ENCODE measurements at places on chromosomes 2 and 18.

DNA sequence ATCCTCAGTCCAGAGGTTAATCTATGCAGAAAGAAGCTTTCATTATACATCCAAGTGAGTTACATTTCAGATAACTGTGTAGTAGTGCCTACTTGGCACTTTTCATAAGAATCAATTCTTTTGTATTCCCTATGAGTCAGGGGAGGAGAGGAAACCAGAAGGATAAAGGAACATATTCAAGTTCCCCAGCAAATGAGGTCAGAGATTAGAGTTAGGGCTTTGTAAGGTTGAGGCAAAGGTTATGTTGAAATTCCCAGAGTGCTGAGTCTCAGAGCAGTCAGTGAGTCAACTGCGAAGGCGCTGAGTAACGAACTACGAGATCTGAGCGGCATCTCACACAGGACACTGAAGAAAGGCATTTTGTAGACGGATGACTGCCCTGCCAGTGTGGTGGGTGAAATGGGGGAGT, 25.1 kb upstream of the ME2 start:
- no peak for DNase-seq

DNA sequence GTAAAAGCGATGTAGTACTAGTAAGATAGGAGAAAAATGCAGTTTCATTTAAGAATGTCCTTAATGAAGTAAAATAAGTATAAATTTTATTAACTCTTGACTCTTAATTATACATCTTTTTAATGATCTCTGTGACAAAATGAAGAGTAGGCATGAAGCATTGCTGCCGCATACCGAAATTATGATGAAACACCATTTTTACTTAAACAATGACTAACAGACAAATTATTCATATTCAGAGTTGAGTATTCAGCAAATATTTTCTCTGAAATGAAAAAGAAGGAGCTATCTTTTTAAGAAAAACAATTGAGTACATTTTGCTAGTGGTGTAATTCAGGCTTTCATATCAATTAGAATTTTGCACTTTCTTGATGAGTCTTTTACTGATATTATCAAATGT, 150.6 kb upstream of the DOCK10 start:
- no peak for DNase-seq

DNA sequence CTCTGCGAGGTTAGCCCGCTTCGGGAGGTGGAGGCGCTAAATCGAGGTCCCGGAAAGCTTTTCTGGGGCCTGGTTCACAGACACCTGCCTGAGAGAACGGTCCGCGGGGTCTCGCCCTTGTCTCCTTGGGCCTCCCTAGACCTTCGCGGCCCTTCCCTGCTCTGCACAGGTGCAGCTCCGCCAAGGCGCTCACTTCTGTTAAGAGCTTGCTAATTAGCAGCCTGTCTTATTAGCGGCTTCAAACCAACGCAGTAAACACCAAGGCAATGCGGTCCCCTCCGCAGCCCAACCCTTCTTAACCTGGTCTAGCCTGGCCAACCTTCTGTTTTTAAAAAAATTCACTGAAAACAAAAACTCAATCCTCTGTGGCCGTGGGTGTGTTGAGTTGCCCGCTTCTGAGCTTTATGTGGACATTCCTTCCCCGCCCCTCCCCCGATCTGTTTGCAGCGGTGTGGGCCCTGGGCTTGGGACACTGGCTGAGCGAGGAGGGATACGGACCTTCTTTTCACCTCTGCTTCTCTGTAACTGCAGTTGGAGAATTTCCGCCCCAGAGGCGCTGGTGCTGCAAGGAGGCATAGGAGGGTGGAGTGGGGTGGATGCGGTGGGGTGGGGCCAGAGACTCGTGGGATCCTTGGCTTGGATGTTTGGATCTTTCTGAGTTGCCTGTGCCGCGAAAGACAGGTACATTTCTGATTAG, 3.4 kb upstream of the HOXD4 start:
- no peak for DNase-seq

DNA sequence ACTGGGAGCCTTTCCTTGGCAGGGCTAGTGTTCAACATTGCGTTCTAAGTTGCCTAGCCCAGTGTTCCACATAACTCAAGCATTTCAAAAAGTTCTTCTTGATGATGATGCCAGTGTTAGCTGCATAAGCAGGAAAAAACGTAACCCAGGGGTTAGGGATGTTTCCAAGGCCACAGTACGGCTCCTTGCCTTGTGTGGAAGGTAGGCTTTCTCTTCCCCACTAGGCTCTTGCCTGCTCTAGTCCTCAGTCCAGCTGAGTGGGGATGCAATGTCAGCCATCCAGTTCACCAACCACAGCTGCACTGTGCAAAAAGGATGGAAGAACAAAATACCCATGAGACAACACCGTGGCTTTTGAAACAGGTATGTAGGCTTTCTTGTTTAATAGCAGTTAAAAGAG, 28.0 kb upstream of the CYP26B1 start:
- no peak for DNase-seq

GRCh38 chr2:189661957-189662321, 680 bp downstream of the ASNSD1 start:
- peak; percentile 0 for DNase-seq

- no peak for DNase-seq
Measured at GRCh38 chr2:3073704-3074103, 303.9 kb downstream of the EIPR1 start.

- no peak for DNase-seq
Measured at GRCh38 chr18:4599312-4599711, 144.2 kb upstream of the DLGAP1 start.

DNA sequence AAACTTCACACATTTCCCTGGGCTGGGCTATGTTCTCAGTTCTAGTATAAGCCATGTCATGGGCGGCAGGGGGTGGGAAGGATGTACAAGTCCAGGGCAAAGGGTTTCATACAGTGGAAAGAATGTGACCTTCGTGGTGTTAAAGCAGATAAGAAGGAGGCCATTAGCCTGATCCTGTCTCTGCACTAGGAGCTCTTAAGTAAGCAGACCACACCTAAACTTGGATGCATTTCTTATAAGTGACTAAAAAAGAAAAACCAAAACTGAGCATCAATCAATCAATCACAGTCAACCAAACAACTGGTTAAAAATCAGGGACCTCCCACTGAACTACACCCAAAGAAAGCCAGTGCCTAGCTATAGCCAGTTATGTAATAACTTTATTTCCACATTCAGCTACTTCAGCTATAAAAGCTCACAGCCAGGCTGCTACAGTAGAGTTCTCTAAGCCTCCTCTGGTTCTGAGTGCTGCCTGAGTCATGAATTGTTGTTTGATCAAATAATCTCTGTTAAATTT, 46.8 kb upstream of the RIOK3 start:
- DNase-seq = no peak

Data from NCI-H1694 (cell line).